ENCODE measurements at places on chromosomes 3 and 15.

DNA sequence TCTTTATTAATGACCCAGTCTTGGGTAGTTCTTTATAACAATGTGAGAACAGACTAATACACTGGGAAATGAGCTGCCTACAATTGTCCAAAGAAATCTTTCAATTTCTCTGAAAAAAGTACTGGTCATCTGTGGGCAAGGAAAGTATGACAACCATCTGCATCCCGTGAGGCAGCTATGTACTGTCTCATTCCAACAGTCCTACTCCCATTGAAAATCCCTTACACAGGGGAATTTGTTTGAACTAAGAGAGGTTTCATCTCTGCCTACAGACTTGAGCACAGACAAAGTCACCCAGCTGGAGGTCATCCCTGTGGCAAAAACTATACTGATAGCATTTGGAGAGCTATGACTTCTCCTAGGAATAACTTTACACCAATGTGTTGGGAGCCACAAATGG, 27.1 kb downstream of the SHC4 start:
- DNase-seq = no peak

GRCh38 chr3:103052236-103052830, 617.5 kb downstream of the ZPLD1 start:
- DNase-seq = no peak

GRCh38 chr3:52477076-52477795, 17.9 kb upstream of the STAB1 start:
- DNase-seq = no peak

DNA sequence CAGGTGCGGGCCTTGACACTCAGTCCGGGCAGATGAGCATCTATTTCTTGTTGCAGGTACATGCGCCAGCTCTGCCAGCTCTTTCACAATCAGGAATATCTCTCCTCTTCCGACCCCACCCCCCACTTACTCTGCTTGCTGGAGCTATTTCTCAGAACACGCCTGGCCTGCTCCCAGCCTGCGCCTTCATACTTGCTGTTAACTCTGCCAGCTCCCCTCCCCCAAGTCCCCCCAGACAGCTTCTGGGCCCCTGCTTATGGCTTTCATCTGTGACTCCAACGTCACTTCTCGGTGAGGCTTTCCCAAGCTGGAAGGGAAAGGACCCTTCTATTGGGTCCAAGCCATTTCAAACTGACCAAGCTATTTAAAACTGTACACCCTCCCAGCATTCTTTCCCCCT, 15.2 kb downstream of the MAGEF1 start:
- DNase-seq = no peak

DNA sequence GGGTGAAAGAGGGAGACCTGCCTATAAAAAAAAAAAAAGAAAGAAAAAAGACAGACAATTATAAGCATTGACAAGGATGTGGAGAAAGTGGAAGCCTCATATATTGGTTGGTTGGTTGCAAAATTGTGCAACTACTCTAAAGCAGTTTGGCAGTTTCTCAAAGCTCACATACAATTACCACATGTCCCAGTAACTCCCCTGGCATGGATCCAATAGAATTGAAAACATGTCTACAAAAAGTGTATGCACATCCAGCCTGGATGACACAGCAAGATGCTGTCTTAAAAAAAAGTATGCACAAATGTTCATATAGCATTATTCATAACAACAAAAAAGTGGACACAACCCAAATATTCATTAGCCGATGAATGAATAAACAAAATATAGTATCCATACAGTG, 19.5 kb downstream of the SETMAR start:
- no peak for DNase-seq

DNA sequence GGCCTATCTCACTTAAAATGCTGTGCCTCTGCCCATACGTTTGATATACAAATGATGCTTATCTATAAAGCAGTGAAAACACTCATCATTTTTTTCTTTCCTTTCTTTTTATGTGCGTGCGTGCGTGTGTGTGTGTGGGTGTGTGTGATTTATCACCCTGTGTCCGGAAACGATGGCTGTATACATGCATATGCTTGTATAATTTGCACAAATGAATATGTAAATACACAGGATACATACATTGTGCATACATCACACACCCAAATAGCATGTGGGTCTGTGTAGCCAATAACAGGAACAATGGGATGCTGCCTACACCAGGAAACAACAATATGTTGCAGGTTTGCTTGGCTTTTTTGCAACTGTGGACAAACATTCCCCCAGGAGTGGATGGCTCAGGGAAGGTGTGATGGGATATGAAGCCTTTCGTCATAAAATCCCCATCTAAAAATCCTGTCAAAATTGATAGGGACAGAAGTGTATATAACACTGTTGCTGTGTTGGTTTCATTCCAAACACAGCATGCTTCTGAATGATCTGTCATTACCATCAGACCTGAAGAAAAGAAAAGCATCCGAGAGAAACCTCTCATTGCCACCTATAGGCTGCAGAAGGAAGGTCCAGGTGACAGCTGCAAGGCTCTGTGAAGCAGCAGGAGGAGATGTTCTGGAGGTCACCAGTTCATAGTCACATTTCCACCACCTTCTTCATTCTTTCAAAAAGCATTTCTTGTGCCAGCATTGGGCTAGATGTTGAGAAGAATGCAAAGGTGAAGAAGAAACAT, 503.9 kb upstream of the NR2F2 start:
- DNase-seq = no peak

DNA sequence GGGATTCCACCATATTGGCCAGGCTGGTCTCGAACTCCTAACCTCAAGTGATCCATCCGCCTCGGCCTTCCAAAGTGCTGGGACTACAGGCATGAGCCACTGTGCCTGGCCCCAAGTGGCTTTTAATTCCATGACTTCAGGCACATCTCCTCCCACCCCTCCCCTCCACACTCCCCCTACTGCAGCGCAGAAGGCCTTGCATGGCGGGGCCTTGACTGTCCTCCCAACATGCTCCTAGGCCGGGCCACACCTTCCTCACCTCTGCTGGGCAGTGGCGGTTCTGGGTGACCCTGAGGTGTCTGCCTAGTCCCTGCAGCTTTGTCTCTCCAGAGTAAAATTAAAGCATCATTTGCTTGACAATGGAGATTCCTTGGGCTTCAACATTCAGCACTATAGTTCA, 6.9 kb downstream of the LYSMD4 start:
- no peak for DNase-seq
